Activated CD8-positive, alpha-beta memory T cell treated with anti-CD3 and anti-CD28 coated beads, Interleukin-2, amount 50 U/mL, for 48 hours (primary cell): ENCODE measurements at places on chromosomes 16 and 17.
A peak's percentile ranks its signal among the peaks of the same experiment; 100 is the strongest.

GRCh38 chr17:62935523-62935922 lies 30.5 kb upstream of the TANC2 start:
- DNase-seq = no peak

DNA sequence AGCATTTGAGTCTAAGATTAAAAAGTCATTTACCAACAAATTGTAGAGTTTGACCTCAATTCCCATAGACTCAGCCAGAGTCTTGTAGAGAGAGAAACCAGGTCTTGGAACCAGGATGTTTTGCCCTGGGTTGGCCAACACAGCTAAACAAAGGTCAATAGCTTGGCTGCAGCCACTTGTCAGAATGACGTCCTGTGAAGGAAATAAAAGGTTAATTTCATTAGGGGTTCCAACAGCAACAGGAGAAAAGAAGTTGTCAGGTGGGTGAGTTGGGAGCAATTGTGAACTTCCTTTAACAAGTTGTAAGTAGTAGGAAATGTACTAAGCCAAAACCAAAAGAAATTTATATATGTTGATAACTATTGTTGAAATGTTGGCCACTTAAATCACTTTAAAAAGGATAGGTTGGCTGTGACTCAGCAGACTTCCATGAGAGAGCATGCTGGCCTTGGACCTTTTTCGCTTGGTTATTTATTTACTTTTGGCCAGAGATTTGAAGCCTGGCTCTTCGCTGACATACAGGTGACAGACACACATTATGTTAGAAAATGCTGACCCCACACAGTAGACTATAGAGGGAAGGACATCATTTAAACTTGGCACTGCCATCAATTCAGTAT lies 4.3 kb downstream of the TAT start:
- DNase-seq = no peak

GRCh38 chr16:3656491-3657468 lies 2.3 kb downstream of the DNASE1 start:
- no peak for DNase-seq

GRCh38 chr17:29292071-29292991 lies 1.6 kb downstream of the NUFIP2 start:
- DNase-seq = peak; percentile 75

- DNase-seq = no peak
These were observed 183.2 kb downstream of the AATF start for GRCh38 chr17:37131669-37132611.

DNA sequence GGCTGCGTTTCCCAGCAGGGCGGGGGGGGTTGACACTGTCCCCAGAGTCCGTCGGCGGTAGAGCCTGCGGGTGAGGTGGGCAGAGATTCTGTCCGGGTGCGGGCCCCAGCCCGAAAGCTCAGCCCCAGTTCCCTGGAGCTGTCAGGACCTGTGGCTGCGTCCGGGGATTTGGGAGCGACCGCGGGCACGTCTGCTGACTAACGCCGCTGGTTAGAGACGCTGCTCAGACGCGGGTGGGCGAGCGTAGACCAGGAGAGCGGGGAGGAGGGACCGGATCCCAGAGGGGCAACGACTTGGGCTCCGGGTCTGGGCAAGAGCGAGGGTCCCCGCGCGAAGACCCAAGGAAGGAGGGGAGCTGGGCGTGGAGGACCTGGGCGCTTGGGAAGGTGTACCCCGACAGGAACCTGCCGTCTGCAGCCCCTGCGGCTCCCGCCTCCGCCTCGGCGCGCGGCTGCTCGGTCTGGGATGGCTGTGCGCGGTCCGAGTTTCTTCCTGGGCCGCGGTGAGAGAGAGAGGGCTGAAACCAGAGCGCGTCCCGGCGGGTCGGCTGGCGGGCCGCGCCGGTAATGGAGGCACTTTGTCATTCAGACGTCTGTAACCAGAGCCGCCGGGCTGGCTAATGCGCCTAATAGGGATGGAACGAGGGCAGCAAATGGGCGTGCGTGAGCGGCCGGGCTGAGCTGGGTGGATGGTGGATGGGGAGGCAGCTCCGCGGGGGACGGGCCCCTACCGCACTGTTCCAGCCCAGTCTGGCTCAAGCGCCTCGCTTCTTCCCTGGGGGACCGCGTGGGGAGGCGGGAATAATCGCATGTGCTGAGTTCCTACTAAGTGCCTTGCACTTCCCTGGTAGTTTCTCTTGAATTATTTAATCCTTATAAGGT lies 2.3 kb downstream of the NGFR start:
- peak; percentile 59 for DNase-seq

GRCh38 chr16:278863-279366 lies 1.5 kb upstream of the ARHGDIG start:
- no peak for DNase-seq
